Regular cardiac myocyte (primary cell): ENCODE measurements at places on chromosomes 16 and 17. TPM values are rescaled to one million over a fixed set of nuclear protein-coding genes. Genes with fewer than 3 reads are reported as not detected.

C16orf86 gene
- 2.5 and 7.6 TPM in 2 replicates for total RNA-seq

PMFBP1 gene
- under 0.01 TPM in 1 of 2 replicates, not detected in the other for total RNA-seq

POLR3K gene
- total RNA-seq, result 3.4 and 16.7 TPM in 2 replicates

GGT6 gene
- total RNA-seq, result not detected in 2 replicates

KRTAP4-6 gene
- not detected in 2 replicates for total RNA-seq

ZNF469 gene
- total RNA-seq, result 1.3 and 2.8 TPM in 2 replicates

NPIPB2 gene
- 2.0 and 3.8 TPM in 2 replicates for total RNA-seq

CCL3 gene
- total RNA-seq, result 0.56 TPM in 1 of 2 replicates, not detected in the other

GSG1L gene
- not detected in 2 replicates for total RNA-seq

TP53TG3F gene
- not detected in 2 replicates for total RNA-seq

TNFSF12 gene
- 3.6 and 14.1 TPM in 2 replicates for total RNA-seq

GAST gene
- total RNA-seq, result not detected in 2 replicates

GCGR gene
- not detected in 2 replicates for total RNA-seq

TBC1D3H gene
- total RNA-seq, result not detected in 2 replicates

CACNG3 gene
- not detected in 2 replicates for total RNA-seq

LLGL2 gene
- 0.56 and 0.58 TPM in 2 replicates for total RNA-seq

CHST4 gene
- total RNA-seq, result not detected in 2 replicates

PERCC1 gene
- total RNA-seq, result not detected in 2 replicates

ZNF287 gene
- total RNA-seq, result 4.0 and 8.2 TPM in 2 replicates

CYB561 gene
- total RNA-seq, result 15.1 and 22.0 TPM in 2 replicates

PRKAR1A gene
- 370 and 384 TPM in 2 replicates for total RNA-seq

TNFRSF13B gene
- total RNA-seq, result not detected in 2 replicates
